ENCODE measurements at places on chromosomes 5 and 9.
A peak's percentile ranks its signal among the peaks of the same experiment; 100 is the strongest.

GRCh38 chr5:167472566-167473108, 818.8 kb upstream of the WWC1 start:
- no peak for DNase-seq

DNA sequence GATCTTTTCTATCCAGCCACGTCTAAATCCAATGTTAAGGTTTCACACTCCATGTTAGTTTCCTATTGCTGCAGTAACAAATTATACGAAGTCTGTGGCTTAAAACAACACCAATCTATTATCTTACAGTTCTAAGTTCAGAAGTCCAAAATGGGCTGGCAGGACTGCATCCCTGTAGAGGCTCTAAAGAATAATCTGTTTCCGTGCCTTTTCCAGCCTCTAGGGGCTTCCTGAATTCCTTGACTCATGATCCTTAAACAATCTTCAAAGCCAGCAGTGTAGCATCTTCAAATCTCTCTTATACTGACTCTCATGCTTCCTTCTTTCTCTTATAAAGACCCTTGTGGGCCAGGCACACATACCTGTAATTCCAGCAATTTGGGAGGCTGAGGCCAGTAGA, 6.8 kb downstream of the PLGRKT start:
- DNase-seq = no peak

- no peak for DNase-seq
These were observed 298.9 kb upstream of the EDIL3 start for GRCh38 chr5:84683594-84683993.

DNA sequence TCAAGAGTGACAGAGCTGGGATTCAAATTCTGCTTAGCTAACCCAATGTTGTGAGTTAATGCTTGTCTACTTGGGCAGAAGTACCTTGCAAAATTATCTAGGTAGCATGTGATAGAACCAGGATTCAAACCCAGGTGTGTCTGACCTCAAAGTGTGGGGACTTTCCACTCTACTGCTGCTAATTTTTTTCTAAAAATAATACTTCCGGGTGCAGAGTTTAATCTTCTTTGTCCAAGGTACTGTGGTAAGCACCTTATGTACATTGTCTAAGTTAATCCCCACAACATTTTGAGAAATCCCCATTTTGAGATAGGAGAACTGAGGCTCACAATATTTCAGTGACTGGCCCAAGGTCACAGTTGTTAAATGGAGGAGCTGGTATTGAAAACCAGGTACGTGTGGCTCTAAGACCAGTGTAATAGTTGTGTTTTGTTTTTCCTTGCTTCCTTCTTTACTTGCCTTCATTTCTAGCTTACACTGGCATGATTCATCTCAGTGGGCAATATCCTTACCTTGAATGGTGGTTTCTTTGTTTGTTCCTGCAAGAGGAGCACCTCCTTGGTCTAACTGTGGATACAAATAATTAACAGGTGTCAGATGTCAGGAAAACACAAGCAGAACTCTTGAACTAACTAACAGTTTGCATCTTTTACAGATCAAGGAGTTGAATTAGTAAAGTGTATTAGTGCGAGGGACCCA, 7.5 kb downstream of the ALDOB start:
- no peak for DNase-seq

- DNase-seq = no peak
These were observed 216.6 kb upstream of the EFNA5 start for GRCh38 chr5:107887166-107887943.

DNA sequence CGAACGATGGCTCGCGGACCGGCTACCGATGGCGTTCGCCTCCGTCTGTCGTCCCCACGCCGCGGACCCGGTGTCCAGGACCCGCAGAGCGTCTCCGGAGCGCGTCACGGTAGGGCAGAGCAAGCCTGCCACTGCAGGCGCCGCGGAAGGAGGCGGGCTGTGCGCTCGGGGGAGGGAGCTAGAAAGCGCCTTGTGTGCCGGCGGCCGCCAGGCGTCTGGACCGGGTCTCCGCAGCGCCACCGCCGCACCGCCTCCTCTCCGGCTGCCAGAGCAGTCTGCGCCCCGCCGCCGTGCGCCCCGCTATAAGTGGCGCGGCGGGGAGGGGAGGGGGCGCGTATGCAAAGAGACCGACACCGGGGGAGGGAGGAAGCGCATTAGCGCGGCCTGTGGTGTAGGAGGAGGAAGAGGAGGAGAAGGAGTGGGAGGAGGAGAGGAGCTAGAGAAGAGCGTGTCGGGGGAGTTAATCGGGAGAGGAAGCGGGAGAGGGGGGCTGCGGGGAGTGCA, at the start of gene ENC1:
Gene ENC1 (minus strand): TSS at position 279 of the 504 bp plus-strand sequence. CDS start 4,243 bp downstream, outside the sequence.
- DNase-seq = peak; percentile 79

DNA sequence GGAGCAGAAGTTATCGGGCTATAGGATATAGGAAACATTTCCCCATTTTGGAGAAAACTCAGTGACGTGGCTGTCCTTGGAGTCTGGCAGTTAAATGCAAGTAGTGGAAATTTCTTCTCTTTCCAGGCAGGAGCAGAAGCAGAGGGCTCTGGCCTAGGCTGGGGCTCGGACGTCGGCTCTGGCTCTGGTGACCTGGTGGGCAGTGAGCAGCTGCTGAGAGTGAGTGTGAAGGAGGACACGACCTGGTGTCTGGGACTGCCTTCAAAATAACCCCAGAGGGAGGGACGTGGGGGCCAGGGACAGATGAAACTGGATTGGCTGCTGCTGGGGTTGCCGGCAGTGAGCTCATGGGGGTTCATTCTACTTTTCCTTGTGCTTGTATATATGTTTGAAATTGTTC, 79.5 kb downstream of the COL15A1 start:
- DNase-seq = peak; percentile 14

DNA sequence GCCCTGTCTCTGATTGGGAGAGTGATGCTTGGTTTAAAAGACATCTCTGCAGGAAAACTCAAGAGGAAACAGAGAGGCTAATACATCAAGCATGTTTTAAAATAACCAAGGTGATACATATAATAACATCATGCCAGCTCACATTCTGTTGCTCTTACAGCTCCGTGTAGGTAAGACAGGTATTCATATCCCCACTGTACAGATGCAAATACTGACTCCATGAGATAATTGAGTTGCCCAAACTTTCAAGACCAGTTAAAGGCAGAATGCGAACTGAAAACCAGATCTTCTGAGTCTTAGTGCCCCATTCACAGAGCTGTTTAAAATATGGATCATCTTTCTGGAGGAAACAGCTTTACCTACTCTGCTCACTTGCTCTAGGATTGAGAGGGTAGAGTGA, 214.0 kb downstream of the PIK3R1 start:
- no peak for DNase-seq

- DNase-seq = peak; percentile 53
These were observed 134.7 kb upstream of the DMRT1 start for GRCh38 chr9:706606-707459.

- DNase-seq = no peak
These were observed 407.8 kb upstream of the SGCD start for GRCh38 chr5:155919126-155919525.

DNA sequence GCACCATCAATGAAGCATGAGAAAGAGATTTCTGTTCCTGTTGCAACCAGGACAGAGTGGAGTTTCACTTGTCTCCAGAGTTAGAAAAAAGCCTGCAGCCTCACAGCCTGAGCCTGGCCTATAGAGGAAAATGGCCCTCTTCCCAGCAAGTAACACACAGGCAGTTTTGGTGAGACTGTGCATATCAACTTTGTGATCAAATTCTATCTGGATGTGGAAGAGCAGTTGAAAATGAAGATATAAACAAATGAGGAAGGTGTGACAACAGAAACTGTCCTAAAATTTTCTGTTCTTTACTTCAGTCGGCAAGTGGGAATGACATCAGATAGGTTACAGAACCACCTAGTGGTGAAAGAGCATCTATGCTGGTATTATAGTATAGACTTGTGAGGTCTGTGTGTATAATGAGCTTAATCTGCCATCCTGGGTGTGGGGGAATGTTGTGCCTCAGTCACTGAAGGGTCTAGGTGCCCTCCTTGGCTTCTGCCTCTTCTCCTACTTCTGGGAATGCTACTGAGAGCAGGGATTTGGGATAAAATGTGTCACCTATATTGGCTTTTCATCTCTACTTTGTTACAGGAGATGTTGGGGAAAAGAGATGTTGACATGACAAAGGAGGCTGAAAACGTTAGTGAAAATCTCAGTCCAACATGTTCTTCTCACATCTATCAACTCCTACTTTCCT, 28.2 kb downstream of the YIPF5 start:
- DNase-seq = no peak

DNA sequence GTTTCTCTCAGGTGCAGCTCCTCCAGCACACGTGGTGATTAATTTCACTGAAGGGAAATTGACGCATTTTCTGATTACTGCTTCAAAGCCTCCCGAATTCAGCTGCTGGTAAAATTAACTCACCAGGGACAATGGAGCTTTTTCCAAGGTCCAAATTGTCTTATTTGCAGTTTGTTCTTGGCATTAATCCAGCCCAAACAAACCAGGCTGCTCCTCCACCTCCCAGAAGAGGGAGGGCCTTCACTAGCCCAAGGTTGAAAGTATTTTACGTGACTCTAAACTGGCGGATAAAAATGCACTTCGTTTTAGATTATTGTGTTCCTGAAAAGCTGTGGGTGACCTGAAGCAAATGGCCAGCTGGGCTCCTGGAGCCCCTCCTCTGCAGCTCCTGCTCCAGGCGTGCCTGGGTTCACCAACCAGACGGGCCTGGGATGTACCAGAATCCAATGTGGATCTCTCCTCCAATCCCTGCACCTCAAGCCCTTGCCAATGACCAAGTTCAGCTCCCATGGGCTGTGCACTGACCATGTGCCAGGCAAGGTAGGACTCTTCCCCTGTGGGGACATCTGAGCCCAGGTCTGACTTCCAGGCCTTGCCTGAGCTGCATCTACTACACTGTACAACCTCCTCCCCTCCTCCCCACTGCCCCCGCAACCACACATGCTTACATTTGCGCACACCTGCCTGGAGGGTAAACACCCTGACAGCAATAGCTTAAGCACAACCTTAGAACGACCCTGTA, 193.4 kb downstream of the CDK5RAP2 start:
- no peak for DNase-seq

DNA sequence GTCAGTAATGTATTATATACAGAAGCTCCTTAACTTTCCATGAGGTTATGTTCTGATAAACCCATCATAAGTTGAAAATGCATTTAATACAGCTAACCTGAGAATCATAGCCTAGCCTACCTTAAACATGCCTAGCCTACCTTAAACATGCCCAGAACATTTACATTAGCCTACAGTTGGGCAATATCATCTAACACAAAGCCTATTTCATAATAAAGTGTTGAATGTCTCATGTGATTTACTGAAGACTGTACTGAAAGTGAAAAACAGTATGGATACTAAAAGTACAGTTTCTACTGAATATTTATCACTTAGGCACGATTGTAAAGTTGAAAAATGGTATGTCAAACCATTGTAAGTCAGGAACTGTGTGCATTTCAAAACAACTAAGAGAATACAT, 1.6 kb downstream of the GM2A start:
- no peak for DNase-seq

GRCh38 chr9:75200892-75201470, 112.7 kb downstream of the OSTF1 start:
- no peak for DNase-seq

GRCh38 chr5:127111112-127111511, 37.8 kb upstream of the C5orf63 start:
- DNase-seq = no peak

DNA sequence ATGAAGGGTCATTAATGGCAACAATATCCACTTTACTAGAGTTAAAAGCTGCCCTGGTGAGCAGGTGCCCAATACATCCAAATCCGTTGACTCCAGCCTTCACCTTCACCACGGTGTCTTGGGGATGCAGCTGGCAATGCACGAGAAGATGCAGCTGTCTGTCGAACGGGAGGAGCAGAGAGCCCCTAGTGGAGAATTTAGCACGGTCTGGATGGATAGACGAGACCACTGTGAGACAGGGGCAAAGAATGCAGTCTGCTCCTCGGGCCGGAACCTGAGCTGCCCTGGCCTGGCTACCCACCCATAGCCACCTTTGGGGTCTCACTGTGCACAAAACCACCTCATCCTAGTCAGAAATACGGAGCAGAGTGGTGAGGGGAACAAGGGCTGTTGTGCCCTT, 35.1 kb downstream of the ADRA1B start:
- DNase-seq = no peak

DNA sequence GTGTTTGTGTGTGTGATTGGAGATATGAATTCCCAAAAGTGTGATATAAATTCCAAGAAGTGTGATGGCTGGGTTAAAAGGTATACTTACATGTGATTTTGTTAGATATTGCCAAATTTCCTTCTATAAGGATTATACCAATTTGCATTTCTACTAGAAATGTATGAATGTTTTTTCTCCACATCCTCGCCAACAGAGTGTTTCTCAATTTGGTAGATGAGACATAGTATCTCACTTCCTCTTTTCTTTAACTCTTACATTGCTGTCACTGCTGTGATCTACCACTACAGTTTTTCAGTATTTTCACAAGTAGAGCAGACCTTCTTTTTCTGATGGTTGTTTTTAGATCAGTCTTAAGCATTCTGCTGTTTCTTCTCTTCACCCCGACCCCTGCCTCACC, 111.3 kb downstream of the FER start:
- DNase-seq = no peak

DNA sequence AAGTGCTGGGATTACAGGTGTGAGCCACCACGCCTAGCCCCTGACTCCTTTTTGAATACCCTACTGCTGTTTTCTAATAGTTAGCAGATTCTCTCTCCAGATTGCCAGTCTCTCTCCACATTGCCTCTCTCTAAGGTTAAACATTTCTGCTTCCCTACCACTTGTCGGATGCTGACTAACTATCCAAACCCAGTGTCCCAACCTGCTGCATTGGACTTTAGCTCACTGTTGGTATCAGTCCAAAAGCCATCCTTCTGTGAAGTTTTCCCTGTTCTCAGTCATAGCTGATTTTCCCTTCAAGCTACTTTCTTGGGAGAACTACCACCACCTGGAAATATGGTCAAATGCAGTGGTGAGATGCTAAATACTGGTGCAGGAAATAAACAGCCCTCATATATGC, 48.7 kb downstream of the TLR4 start:
- no peak for DNase-seq

DNA sequence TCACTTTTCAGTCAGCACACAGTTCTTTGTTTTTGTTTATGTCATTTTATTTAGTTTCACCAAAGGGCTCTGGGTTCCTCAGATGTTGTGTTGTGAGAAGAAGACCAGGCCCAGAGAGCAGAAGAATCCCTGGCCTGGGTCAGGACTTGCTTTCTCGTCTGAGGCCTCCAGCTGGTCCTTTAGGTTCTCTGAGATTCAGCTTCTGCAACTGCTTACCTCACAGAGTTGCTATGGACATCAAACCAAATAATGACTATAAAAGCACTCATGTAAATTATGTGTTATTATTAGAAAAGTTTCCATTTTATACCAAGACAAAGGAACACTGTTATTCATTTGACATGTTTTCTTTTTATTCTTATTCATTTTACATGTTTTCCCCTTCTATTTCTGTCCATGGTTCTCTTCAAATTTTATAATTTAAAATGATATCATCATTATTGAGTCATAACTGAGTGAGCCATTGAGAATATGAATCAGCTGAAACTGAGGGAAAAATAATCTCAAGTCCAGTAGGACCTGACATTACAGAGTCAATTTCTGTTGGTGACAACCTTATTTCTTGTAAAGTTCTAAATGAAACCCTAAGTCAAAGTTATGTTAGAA, 44.0 kb upstream of the GLRX start:
- DNase-seq = no peak
